Neural progenitor cell (in vitro differentiated cells): ENCODE measurements at places on chromosomes 16 and 17. TPM values are rescaled to one million over a fixed set of nuclear protein-coding genes. Genes with fewer than 3 reads are reported as not detected.

ZFHX3 gene
- 1.5 and 2.4 TPM in 2 replicates for total RNA-seq

RPRML gene
- 0.65 TPM in 1 of 2 replicates, not detected in the other for total RNA-seq

UBB gene
- total RNA-seq = 1,249 and 1,476 TPM in 2 replicates

BCL6B gene
- 3.8 and 5.3 TPM in 2 replicates for total RNA-seq

NPIPA2 gene
- total RNA-seq = 2.5 and 2.7 TPM in 2 replicates

HIGD1B gene
- not detected in 2 replicates for total RNA-seq

TRAF7 gene
- total RNA-seq = 24.1 and 63.6 TPM in 2 replicates

APOH gene
- not detected in 2 replicates for total RNA-seq

CRYM gene
- total RNA-seq = 0.36 and 1.3 TPM in 2 replicates

PRR35 gene
- not detected in 2 replicates for total RNA-seq

ORC6 gene
- 95.3 and 122 TPM in 2 replicates for total RNA-seq

PIGL gene
- total RNA-seq = 42.0 and 57.0 TPM in 2 replicates

KCTD19 gene
- 1.1 TPM in 2 replicates for total RNA-seq

ITGAL gene
- not detected in 2 replicates for total RNA-seq

SSTR5 gene
- not detected in 2 replicates for total RNA-seq

KAT7 gene
- 125 and 139 TPM in 2 replicates for total RNA-seq
